Gastrocnemius medialis (tissue), 4 donors: ENCODE measurements at places on chromosomes 7 and 10. TPM values are rescaled to one million over a fixed set of nuclear protein-coding genes. Genes with fewer than 3 reads are reported as not detected.

Gene ELOVL3
- not detected for total RNA-seq

GRCh38 chr7:117017017-117017451 is 63.7 kb downstream of the ST7 start:
- peaks cover 68% of the 10 kb centered on the region for H3K4me1 ChIP-seq
- no peaks in the 10 kb centered on the region for H3K36me3 ChIP-seq
- no peak overlapping the region for H3K4me3 ChIP-seq
- H3K27ac ChIP-seq = peak overlapping the region; percentile 63
- no peaks in the 10 kb centered on the region for H3K27me3 ChIP-seq

- H3K27ac ChIP-seq = no peak overlapping the region
- H3K4me1 ChIP-seq = no peaks in the 10 kb centered on the region
- DNase-seq = no peak
- H3K36me3 ChIP-seq = peaks cover 54% of the 10 kb centered on the region
These were observed 11.7 kb downstream of the ORC5 start for GRCh38 chr7:104196161-104196560.

- H3K36me3 ChIP-seq = no peaks in the 10 kb centered on the region
- no peak overlapping the region for H3K4me3 ChIP-seq
- H3K4me1 ChIP-seq = peaks cover 3% of the 10 kb centered on the region
These were observed 24.5 kb downstream of the ADRB1 start for GRCh38 chr10:114068054-114068707.

Gene SPDYE9
- not detected for total RNA-seq

GRCh38 chr7:129864042-129864441 is 88.7 kb downstream of the UBE2H start:
- no peak overlapping the region for H3K4me3 ChIP-seq
- no peaks in the 10 kb centered on the region for H3K36me3 ChIP-seq
- no peak for DNase-seq
- peaks cover 85% of the 10 kb centered on the region for H3K4me1 ChIP-seq
- H3K27me3 ChIP-seq = no peaks in the 10 kb centered on the region

DNA sequence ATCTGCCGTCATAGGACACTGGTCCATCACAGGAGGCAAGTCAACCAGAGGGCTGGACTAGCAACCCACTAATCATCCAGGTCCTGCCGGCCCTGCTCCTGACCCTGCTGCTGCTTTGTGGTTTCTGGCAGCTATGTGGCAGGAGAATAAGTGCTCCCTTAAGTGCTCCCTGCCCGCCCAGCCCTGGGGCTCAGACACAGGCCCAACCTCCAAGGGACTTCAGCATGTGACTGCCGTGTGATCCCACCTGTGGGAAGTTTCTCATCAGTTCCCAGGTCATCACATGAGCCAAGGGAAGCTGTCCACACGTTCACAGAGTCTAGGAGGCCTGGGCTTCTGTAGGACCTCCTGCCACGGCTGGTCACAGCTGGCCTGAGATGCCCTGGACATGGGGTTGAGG is 34.2 kb upstream of the ZNF488 start:
- no peaks in the 10 kb centered on the region for H3K4me1 ChIP-seq
- H3K36me3 ChIP-seq = no peaks in the 10 kb centered on the region
- DNase-seq = no peak
- no peaks in the 10 kb centered on the region for H3K27me3 ChIP-seq
- H3K27ac ChIP-seq = no peak overlapping the region
- no peak overlapping the region for H3K4me3 ChIP-seq

DNA sequence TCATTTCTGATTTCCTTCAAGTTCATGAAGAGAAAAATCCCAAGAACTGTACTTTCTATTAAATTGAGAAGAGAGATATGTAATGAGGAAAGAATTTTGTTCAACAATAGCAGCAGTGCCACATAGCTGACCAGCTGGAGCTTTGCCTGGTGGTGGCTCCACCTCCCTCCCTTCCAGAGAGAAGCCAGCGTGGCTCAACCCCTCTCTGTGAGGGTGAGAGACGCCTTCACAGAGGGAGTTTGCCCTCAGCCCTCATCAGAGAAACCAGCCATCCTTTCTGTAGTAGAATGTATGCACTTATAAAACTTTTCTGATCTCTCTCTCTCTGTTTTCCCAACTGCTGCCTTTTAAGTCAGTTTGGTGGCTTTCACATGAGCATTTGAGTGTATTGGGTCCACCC is 20.5 kb upstream of the COL1A2 start:
- no peaks in the 10 kb centered on the region for H3K27me3 ChIP-seq
- H3K4me3 ChIP-seq = no peak overlapping the region
- no peaks in the 10 kb centered on the region for H3K36me3 ChIP-seq
- DNase-seq = no peak

DNA sequence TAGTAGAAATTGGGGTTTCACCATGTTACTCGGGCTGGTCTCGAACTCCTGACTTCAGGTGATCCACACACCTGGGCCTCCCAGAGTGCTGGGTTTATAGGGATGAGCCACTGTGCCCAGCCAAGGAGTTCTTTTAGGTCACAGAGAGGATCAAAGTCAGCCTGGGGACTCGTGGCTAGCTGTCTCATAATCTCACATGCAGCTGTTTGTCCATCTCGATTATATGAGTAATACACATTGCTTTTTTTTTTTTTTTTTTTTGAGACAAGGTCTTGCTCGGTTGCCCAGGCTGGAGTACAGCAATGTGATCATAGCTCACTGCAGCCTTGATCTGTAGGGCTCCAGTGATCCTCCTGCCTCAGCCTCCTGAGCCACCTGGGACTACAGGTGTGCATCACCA is 2.2 kb downstream of the IFT22 start:
- H3K27me3 ChIP-seq = no peaks in the 10 kb centered on the region
- DNase-seq = no peak
- peaks cover 6% of the 10 kb centered on the region for H3K4me1 ChIP-seq
- H3K36me3 ChIP-seq = no peaks in the 10 kb centered on the region
- H3K4me3 ChIP-seq = no peak overlapping the region

- DNase-seq = no peak
- H3K4me3 ChIP-seq = no peak overlapping the region
These were observed 103.3 kb downstream of the TPST1 start for GRCh38 chr7:66308411-66308810.

- DNase-seq = no peak
- no peak overlapping the region for H3K4me3 ChIP-seq
- H3K27me3 ChIP-seq = no peaks in the 10 kb centered on the region
These were observed 147.2 kb upstream of the KLF14 start for GRCh38 chr7:130881091-130881798.

- H3K4me1 ChIP-seq = no peaks in the 10 kb centered on the region
- H3K36me3 ChIP-seq = no peaks in the 10 kb centered on the region
- H3K27ac ChIP-seq = no peak overlapping the region
- DNase-seq = no peak
- no peak overlapping the region for H3K4me3 ChIP-seq
- H3K27me3 ChIP-seq = no peaks in the 10 kb centered on the region
These were observed 229.2 kb downstream of the WDR11 start for GRCh38 chr10:121080281-121080891.

GRCh38 chr10:27192284-27192683 is 37.1 kb downstream of the MASTL start:
- H3K27ac ChIP-seq = no peak overlapping the region
- no peaks in the 10 kb centered on the region for H3K4me1 ChIP-seq
- no peak overlapping the region for H3K4me3 ChIP-seq
- H3K36me3 ChIP-seq = no peaks in the 10 kb centered on the region
- H3K27me3 ChIP-seq = no peaks in the 10 kb centered on the region

GRCh38 chr10:28532337-28533185 is at the start of gene WAC:
Gene WAC (plus strand): TSS chr10:28533118. CDS start chr10:28533580, 462 bp downstream.
- peak; percentile 92 for DNase-seq
- peak within 1 kb of the TSS; percentile 87 for H3K4me3 ChIP-seq
- H3K27me3 ChIP-seq = no peaks in the 10 kb centered on the region
- peak within 1 kb of the TSS; percentile 97 for H3K27ac ChIP-seq
- peaks cover 24% of the 10 kb centered on the region for H3K36me3 ChIP-seq
- H3K4me1 ChIP-seq = peaks cover 33% of the 10 kb centered on the region

Gene SYCE1
- not detected for total RNA-seq

DNA sequence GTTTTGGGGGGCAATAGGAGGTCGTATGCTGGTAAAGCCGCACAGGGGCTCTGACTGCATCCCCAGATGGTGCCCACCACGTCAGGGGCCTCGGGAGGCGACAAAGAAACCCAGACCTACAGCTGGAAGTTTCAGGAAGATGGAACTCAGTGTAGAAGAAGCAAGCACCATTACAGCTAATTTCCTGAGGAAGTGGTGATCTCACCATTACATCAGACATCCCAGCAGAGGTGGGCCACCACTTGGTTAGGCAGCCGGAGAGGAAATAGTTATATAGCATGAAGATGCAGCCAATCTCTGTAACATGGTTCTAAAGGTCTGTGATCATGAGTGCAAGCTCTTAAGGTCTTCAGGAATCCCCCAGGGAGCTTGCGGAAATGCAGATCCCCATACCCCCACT is 127.3 kb upstream of the PCBD1 start:
- H3K27ac ChIP-seq = no peak overlapping the region
- H3K4me1 ChIP-seq = no peaks in the 10 kb centered on the region
- no peaks in the 10 kb centered on the region for H3K27me3 ChIP-seq
- H3K4me3 ChIP-seq = no peak overlapping the region

- no peaks in the 10 kb centered on the region for H3K36me3 ChIP-seq
- no peaks in the 10 kb centered on the region for H3K4me1 ChIP-seq
- no peak overlapping the region for H3K4me3 ChIP-seq
- no peak overlapping the region for H3K27ac ChIP-seq
- no peaks in the 10 kb centered on the region for H3K27me3 ChIP-seq
These were observed 293.4 kb downstream of the KLF6 start for GRCh38 chr10:3491571-3491970.

- H3K4me3 ChIP-seq = no peak overlapping the region
- no peaks in the 10 kb centered on the region for H3K27me3 ChIP-seq
- no peak overlapping the region for H3K27ac ChIP-seq
These were observed 100.2 kb upstream of the SP4 start for GRCh38 chr7:21327422-21328409.

Gene PLXNA4
- total RNA-seq = 0.31 TPM

Gene NMT2
- total RNA-seq = 10.3 TPM

DNA sequence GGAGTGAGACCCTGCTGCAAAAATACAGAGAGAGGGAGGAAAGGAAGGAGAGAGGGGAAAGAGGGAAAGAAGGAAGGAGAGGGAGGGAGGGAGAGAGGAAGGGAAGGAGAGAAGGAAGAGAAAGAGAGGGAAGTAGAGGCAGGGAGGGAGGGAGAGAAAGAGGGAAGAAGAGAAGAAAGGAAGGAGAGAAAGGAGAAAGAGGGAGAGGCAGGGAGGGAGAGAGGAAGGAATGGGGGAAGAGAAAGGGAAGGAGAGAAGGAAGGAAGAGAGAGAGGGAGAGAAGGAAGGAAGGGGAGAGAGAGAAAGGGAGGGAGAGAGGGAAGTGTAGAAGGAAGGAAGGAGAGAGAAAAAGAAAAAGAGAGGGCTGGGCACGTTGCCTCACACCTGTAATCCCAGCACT is 121.7 kb downstream of the TMEM130 start:
- peaks cover 3% of the 10 kb centered on the region for H3K27me3 ChIP-seq
- H3K36me3 ChIP-seq = no peaks in the 10 kb centered on the region
- no peak overlapping the region for H3K27ac ChIP-seq
- H3K4me1 ChIP-seq = no peaks in the 10 kb centered on the region

GRCh38 chr7:107838816-107839565 is 36.0 kb upstream of the SLC26A3 start:
- no peak for DNase-seq
- H3K36me3 ChIP-seq = no peaks in the 10 kb centered on the region
- H3K4me1 ChIP-seq = no peaks in the 10 kb centered on the region

DNA sequence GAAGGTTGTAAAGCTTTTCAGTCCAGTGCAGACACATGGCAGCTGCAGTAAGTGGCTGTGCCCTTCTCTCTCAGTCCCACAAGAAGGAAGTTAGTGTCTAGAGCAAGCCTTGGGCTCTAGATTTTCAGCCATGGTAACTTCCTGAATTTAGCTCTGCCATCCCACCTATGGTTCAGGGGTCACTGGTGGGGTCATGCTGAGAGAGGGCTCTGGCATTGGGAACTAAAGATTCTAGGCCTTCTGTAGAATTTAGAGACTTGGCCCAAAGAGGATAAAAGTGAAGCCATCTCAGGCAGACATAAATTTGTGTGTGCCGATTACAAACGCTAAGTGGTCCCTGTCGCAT is 113.5 kb downstream of the COL13A1 start:
- H3K4me3 ChIP-seq = no peak overlapping the region
- no peaks in the 10 kb centered on the region for H3K27me3 ChIP-seq
- no peaks in the 10 kb centered on the region for H3K36me3 ChIP-seq
- peaks cover 19% of the 10 kb centered on the region for H3K4me1 ChIP-seq
- no peak overlapping the region for H3K27ac ChIP-seq

DNA sequence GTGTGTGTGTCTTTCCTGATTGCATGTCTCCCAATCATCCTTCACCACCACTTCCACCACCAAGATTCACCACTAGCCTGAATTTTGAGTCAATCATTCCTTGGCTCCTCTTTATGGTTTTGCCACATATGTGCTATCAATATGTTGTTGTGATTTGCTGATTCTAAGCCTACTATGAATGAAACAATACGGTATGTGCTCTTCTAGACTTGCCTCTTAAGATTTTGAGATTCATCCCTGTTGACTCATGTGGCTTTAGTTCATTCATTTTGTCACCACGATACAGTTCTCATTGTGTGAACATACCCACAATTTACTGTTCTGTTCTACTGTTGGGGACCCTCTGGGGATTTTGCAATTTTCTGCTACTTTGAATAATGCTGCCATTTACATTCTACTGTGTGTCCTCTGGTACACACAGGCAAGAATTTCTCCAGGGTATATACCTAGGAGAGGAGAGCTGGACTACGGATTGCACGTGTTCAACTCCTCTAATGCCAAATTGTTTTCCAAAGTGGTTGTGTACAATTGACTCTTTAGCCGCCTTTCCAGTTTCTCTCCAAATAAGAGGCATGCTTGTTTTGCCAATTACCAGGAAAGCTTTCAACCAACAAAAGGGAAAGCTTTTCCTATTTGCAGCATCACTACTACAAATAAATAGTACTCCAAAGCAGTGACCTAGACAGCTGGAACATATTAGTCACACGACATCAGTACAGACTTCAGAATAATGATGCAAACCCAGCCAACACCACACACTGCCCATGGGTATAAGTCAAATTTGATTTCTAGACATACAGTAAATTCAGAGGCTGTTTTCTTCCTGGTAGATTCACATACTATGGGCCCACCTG is 30.0 kb downstream of the SGMS1 start:
- no peak for DNase-seq
- no peak overlapping the region for H3K27ac ChIP-seq
- no peak overlapping the region for H3K4me3 ChIP-seq
- H3K36me3 ChIP-seq = no peaks in the 10 kb centered on the region
- H3K4me1 ChIP-seq = peaks cover 13% of the 10 kb centered on the region

Gene CTAGE6
- not detected for total RNA-seq

DNA sequence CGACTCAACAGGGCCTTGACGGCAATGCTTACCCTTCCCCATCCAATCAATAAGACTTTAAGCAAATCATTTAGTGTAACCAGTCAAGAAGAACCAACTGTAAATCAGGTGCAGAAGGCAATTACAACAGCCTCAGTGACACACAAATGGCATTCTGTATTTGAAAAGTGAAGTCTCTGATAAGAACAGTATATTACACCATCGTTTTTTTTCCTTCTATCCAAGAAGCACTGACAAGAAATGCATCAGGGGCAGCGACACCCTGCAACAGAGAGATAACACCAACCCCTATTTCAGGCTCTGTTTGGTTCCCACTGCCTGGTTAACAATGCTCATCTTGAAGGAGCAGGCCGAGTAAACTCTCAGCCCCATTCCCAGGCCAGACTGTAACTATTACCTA is 204.0 kb upstream of the AOAH start:
- no peak overlapping the region for H3K27ac ChIP-seq
- H3K4me1 ChIP-seq = no peaks in the 10 kb centered on the region
- DNase-seq = no peak
- no peak overlapping the region for H3K4me3 ChIP-seq
- H3K27me3 ChIP-seq = no peaks in the 10 kb centered on the region

Gene SPDYE8
- total RNA-seq = not detected

- no peak overlapping the region for H3K4me3 ChIP-seq
- no peaks in the 10 kb centered on the region for H3K36me3 ChIP-seq
- no peak for DNase-seq
- H3K27me3 ChIP-seq = no peaks in the 10 kb centered on the region
These were observed 9.9 kb upstream of the GSAP start for GRCh38 chr7:77426052-77426404.
